ENCODE measurements at places on chromosomes 2 and 18.

- no peak for DNase-seq
Measured at GRCh38 chr2:10266133-10266620, 36.5 kb upstream of the HPCAL1 start.

DNA sequence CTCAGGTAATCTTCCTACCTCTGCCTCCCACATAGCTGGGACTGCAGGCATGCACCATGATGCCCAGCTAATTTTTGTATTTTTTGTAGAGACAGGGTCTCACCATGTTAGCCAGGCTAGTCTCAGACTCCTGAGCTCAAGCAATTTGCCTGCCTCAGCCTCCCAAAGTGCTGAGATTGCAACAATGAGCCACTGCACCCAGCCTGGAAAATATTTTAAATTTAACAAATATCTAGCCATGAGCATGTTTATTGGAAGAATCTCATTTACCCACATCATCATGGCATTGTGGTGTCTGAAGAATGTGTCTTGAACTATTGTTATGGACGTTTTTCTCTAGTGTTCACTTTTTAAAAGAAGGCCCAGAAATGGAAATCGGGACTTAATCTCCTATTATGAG lies 231.8 kb downstream of the MBD5 start:
- DNase-seq = no peak

DNA sequence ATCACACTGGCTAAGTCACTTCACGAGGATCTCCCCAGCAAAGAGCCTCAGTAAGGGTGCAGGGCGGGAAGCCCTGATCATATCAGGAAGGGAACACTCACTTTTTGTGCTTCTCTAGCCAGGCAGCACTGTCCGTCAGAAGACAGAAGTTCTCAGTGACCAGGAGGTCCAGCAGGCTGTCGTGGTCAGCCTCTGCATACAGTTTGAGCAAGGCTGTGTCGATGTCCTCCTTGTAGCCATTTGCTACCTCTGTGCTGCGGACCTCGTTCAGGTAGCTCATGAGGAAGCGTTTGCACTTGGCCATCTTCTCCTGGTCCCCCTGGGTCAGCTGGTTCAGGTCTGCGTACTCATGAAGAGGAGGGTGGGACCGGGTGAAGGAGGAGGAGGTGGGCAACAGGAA lies 38.7 kb downstream of the GPR45 start:
- no peak for DNase-seq

- peak; percentile 17 for DNase-seq
Measured at GRCh38 chr2:20650393-20650876, 463 bp downstream of the HS1BP3 start.
